ENCODE measurements at places on chromosomes 2 and 18. TPM values are rescaled to one million over a fixed set of nuclear protein-coding genes. Genes with fewer than 3 reads are reported as not detected.
A peak's percentile ranks its signal among the peaks of the same experiment; 100 is the strongest.

CCDC88A gene
- total RNA-seq = 74.7 TPM

MROH2A gene
- not detected for total RNA-seq

DCC gene
- total RNA-seq = 5.3 TPM

IL36G gene
- total RNA-seq = 0.26 TPM

ABCG5 gene
- total RNA-seq = 0.09 TPM

PLGLB1 gene
- 0.92 TPM for total RNA-seq

CTDP1 gene
- 30.5 TPM for total RNA-seq

GREB1 gene
- 3.3 TPM for total RNA-seq

EGR4 gene
- total RNA-seq = not detected

SOWAHC gene
- 15.2 TPM for total RNA-seq

GRCh38 chr2:224793946-224794345, 77.8 kb upstream of the CCDC195 start:
- no peak overlapping the region for H3K4me3 ChIP-seq
- no peak overlapping the region for H3K27ac ChIP-seq
- no peaks in the 10 kb centered on the region for H3K27me3 ChIP-seq
- H3K36me3 ChIP-seq = no peaks in the 10 kb centered on the region
- no peak for DNase-seq

DNA sequence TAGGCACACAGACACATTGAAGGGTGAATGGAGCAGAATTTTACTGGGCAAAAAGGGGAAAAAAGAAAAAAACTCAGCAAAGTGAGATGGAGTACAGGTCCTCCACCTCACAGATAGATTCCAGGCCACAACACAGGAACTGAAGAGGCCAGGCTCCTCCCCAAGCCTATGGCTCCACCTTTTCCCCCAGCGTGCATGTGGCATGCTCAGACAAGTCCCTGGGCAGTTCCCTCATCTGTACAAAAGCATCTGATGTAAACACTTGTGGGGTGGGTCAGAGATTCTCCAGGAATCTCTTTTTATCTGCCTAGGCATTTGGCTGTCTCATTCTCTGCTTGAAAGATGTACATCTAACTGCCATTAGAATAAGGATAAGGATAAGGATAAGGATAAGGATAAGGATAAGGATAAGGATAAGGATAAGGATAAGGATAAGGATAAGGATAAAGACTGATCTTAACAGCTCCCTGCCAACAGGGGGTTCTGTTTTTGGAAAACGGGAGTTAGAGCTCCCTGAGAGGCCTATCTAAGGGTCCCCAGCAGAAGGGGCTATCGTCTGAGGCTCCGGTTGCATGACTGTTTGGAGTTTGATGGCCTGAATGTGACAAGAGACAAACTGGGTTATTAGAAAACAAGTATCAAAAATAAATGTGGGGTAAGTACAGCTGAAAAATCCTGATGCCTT, 17.2 kb upstream of the ASXL3 start:
- no peaks in the 10 kb centered on the region for H3K36me3 ChIP-seq
- H3K4me1 ChIP-seq = no peaks in the 10 kb centered on the region
- no peak for DNase-seq
- H3K27ac ChIP-seq = no peak overlapping the region

DNA sequence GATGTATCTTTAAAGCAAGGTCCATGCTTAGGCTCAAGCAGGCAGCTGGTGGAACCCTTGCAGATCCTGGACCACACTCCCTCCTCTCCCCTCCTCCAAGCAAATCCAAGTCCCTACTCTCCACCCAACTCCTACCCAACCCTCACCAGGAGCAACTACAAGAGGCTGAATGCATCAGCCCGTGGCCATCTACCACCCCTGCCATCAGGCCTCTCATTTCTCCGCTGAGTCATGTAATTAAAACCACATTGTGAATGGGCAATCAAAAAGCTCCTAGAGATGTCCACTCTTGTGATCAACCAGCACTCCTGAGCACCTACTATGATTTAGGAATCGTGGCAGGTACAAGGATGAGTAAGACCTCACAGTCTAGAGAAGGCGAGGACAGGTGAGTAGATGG, 142.2 kb upstream of the CAPN13 start:
- H3K4me3 ChIP-seq = no peak overlapping the region
- no peaks in the 10 kb centered on the region for H3K36me3 ChIP-seq
- H3K27ac ChIP-seq = no peak overlapping the region
- no peaks in the 10 kb centered on the region for H3K27me3 ChIP-seq
- no peak for DNase-seq
- no peaks in the 10 kb centered on the region for H3K4me1 ChIP-seq

DNA sequence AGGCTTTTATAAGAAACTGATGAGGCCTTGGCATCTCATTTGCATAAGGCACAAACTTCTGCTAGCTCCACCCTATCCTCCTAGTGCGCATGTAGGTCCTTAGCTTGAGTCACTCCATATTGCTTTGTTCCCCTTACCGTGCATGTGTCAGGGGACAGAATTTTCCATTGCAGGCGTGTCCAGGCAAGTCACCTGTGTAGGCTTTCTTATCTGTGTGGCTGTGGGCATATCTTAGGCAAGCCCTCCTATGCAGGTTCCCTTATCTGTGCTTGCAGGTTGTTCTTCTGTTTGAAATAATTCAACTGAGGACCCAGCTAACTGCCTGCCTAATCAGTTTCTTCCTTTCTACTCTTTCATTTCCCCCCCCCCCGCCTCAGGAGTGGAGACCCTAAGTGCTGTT, 63.3 kb upstream of the CDCA7 start:
- no peaks in the 10 kb centered on the region for H3K27me3 ChIP-seq
- H3K4me3 ChIP-seq = no peak overlapping the region
- H3K27ac ChIP-seq = no peak overlapping the region
- H3K4me1 ChIP-seq = no peaks in the 10 kb centered on the region

- H3K27me3 ChIP-seq = no peaks in the 10 kb centered on the region
- H3K4me3 ChIP-seq = no peak overlapping the region
- H3K36me3 ChIP-seq = no peaks in the 10 kb centered on the region
- H3K4me1 ChIP-seq = no peaks in the 10 kb centered on the region
- DNase-seq = no peak
- no peak overlapping the region for H3K27ac ChIP-seq
These were observed 319.8 kb upstream of the NCKAP5 start for GRCh38 chr2:133888107-133888506.

- no peaks in the 10 kb centered on the region for H3K36me3 ChIP-seq
- H3K4me3 ChIP-seq = no peak overlapping the region
- H3K27me3 ChIP-seq = no peaks in the 10 kb centered on the region
- DNase-seq = no peak
- no peak overlapping the region for H3K27ac ChIP-seq
These were observed 73.8 kb downstream of the HDAC4 start for GRCh38 chr2:239326831-239327535.

GRCh38 chr18:28153485-28154065, 23.4 kb downstream of the CDH2 start:
- no peak overlapping the region for H3K4me3 ChIP-seq
- no peaks in the 10 kb centered on the region for H3K36me3 ChIP-seq
- H3K4me1 ChIP-seq = no peaks in the 10 kb centered on the region
- no peak for DNase-seq

- H3K4me3 ChIP-seq = no peak overlapping the region
- DNase-seq = no peak
- peaks cover 7% of the 10 kb centered on the region for H3K4me1 ChIP-seq
- H3K36me3 ChIP-seq = no peaks in the 10 kb centered on the region
These were observed 61.9 kb upstream of the PSMD14 start for GRCh38 chr2:161246281-161246680.

DNA sequence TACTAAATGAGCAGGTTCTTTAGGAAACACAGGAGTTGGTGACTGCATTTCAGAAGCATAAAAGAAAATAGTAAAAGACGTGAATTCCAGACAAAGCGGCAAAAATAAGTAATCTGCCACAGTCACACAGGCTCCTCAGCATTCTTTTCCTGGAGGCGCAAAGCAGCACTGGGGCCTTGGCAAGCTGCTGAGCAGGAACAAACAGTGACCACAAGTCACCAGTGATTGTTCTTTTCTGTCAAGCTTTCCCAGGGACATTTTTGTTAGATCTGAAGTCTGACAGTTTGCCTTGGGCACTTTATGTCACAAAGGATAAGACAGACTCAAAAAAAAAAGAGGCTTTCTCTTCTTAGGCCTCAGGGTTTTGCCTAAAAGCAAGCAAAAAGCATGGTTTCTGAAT, 216.2 kb downstream of the CDH20 start:
- no peaks in the 10 kb centered on the region for H3K27me3 ChIP-seq
- no peaks in the 10 kb centered on the region for H3K36me3 ChIP-seq
- DNase-seq = peak; percentile 49

DNA sequence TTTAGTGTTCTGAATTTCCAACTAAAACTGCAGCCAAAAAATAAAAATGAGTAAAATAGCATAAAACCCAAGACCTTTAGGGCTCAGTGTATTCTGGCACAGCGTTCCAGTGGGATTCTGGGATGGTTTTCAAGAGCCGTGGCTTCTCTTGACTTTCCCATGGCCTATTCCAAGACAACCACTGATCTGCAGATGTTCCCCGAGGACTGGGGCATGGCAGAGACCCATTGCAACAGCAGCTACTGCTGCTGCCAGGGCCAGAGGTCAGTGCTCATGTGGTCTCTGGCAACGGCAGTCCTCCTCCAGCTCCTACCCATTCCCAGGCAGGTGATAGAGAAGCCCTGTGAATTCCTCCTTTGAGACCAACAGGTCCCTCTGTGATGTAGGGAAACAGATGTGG, 26.8 kb downstream of the TNP1 start:
- DNase-seq = no peak
- no peaks in the 10 kb centered on the region for H3K36me3 ChIP-seq
- H3K4me1 ChIP-seq = no peaks in the 10 kb centered on the region
- no peak overlapping the region for H3K27ac ChIP-seq
- H3K27me3 ChIP-seq = no peaks in the 10 kb centered on the region

GRCh38 chr2:58805126-58805525, 564.0 kb upstream of the FANCL start:
- DNase-seq = no peak
- no peaks in the 10 kb centered on the region for H3K4me1 ChIP-seq

GRCh38 chr2:114170070-114170469, 272.4 kb upstream of the DPP10 start:
- no peak overlapping the region for H3K4me3 ChIP-seq
- DNase-seq = no peak
- no peaks in the 10 kb centered on the region for H3K27me3 ChIP-seq

DNA sequence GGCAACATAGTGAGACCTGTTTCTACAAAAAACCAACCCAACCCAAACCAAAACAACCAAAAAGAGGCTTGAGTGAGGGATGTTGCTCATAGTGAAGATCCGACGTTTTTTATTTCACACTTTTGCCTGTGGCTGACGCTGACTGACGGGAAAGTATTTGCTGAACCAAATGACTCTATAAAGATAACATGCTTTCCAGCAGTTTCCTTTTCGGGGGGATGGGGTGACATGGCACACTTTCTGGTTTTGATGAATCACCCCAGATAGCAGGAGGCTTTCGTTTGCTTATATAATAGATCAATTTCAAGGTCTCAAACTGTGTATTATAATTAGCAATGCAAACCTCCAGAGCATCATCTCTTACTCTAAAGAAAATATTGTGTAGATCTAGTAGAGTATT, 150.8 kb downstream of the AQP4 start:
- H3K36me3 ChIP-seq = no peaks in the 10 kb centered on the region
- H3K4me3 ChIP-seq = no peak overlapping the region
- H3K27me3 ChIP-seq = no peaks in the 10 kb centered on the region
- H3K27ac ChIP-seq = no peak overlapping the region
- DNase-seq = no peak

- peak overlapping the region; percentile 2 for H3K27ac ChIP-seq
- H3K4me1 ChIP-seq = no peaks in the 10 kb centered on the region
- no peaks in the 10 kb centered on the region for H3K27me3 ChIP-seq
These were observed 45.9 kb downstream of the PNO1 start for GRCh38 chr2:68203587-68203986.

- H3K27me3 ChIP-seq = no peaks in the 10 kb centered on the region
- no peak overlapping the region for H3K4me3 ChIP-seq
- H3K4me1 ChIP-seq = no peaks in the 10 kb centered on the region
- no peak overlapping the region for H3K27ac ChIP-seq
These were observed 373.4 kb downstream of the NBAS start for GRCh38 chr2:15187702-15188101.

- no peaks in the 10 kb centered on the region for H3K27me3 ChIP-seq
- H3K36me3 ChIP-seq = no peaks in the 10 kb centered on the region
- H3K4me3 ChIP-seq = no peak overlapping the region
These were observed 239.1 kb downstream of the KCNS3 start for GRCh38 chr2:18117592-18117991.

GRCh38 chr2:86352137-86352726, 14.8 kb upstream of the REEP1 start:
- no peak for DNase-seq
- no peaks in the 10 kb centered on the region for H3K4me1 ChIP-seq
- H3K27ac ChIP-seq = no peak overlapping the region
- H3K4me3 ChIP-seq = no peak overlapping the region

DNA sequence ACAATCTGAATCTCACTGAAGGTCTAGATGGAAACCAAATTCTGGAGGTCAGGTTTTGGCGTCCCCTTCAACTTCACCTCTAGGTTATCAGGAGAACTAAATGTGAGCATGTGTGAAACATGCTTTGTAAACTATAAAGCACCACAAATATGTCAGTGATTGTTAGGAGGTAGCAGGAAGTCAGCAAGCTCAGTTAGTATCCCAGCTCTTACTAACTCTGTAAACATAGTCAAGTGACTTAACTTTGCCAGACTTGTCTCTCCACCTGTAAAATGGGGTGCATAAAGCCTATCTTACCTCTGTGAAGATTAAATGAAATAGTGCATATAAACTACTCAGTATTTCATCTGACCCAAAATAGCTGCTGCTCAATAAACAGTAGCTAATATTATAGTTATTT, 121.5 kb downstream of the INSIG2 start:
- no peaks in the 10 kb centered on the region for H3K4me1 ChIP-seq
- no peak overlapping the region for H3K4me3 ChIP-seq
- DNase-seq = no peak
- no peaks in the 10 kb centered on the region for H3K36me3 ChIP-seq

DNA sequence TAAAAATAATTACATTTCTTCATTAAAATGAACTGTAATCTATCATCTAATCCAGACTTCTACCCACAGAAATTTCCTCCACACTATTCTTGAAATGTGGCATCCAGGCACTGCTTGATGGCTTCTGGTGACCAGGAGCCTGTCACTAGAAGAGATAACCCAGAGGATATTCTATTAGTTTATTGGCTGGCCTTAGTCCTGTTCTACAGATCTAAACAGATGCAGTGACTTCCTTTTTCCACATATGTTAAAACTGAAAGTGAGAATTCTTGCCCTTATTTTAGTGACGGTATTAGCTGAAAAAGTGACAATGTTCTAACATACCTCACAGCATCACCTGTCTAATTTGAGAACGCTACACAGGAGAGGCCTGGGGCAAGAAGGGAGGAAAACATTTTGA, 775.4 kb downstream of the TSN start:
- no peak overlapping the region for H3K27ac ChIP-seq
- DNase-seq = no peak
- H3K36me3 ChIP-seq = no peaks in the 10 kb centered on the region
- H3K4me3 ChIP-seq = no peak overlapping the region
- peaks cover 4% of the 10 kb centered on the region for H3K4me1 ChIP-seq

DNA sequence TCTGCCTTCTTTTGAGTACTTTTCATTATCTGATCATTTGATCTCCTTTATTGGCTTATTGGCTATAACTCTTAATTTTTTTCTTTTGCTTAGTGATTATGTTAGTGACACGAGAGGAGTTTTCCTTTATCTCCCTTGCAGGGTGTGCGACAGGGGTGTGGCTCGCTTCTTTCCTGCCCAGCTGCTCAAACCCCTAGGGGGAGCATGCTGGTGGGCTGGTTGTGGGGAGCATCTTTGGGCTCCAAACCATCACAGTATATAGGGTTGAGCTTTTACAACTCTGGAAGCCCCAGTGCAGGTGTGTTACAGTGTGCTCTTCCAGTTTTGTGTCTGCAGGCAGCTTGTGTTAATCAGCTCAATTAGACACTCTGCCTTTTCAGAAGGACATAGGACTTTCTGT, 357.0 kb upstream of the TMEFF2 start:
- H3K27ac ChIP-seq = no peak overlapping the region
- DNase-seq = no peak
- no peaks in the 10 kb centered on the region for H3K27me3 ChIP-seq
- no peaks in the 10 kb centered on the region for H3K36me3 ChIP-seq
